Left ventricle myocardium superior (tissue), 1 donor: ENCODE measurements at places on chromosomes 4 and X. TPM values are rescaled to one million over a fixed set of nuclear protein-coding genes. Genes with fewer than 3 reads are reported as not detected.

Gene ATP10D
- 7.7 TPM for total RNA-seq

Gene MAP3K15
- not detected for total RNA-seq

Gene ARL9
- total RNA-seq = not detected

Gene SLC34A2
- total RNA-seq = 0.07 TPM

Gene CFI
- 11.6 TPM for total RNA-seq

Gene TRPC3
- total RNA-seq = 0.25 TPM

Gene TRIM61
- total RNA-seq = 2.4 TPM

Gene WAS
- total RNA-seq = 2.6 TPM

Gene SOD3
- 69.8 TPM for total RNA-seq

Gene ASB9
- 0.55 TPM for total RNA-seq

Gene SPANXN3
- not detected for total RNA-seq

Gene XG
- 0.32 TPM for total RNA-seq

Gene TCEAL9
- 18.4 TPM for total RNA-seq

Gene CRMP1
- total RNA-seq = 1.3 TPM

Gene PLRG1
- 37.0 TPM for total RNA-seq

Gene AFP
- total RNA-seq = not detected

Gene GAGE2A
- not detected for total RNA-seq

Gene P2RY4
- not detected for total RNA-seq

Gene GAGE12J
- total RNA-seq = not detected

Gene VMA21
- 21.9 TPM for total RNA-seq

Gene CXorf49
- total RNA-seq = not detected

Gene EDNRA
- 6.1 TPM for total RNA-seq

Gene NWD2
- not detected for total RNA-seq

Gene RHOXF2
- not detected for total RNA-seq

Gene ASB12
- total RNA-seq = 3.0 TPM

Gene ADH1C
- total RNA-seq = 7.6 TPM

Gene VSIG1
- not detected for total RNA-seq

Gene TBX22
- not detected for total RNA-seq

Gene CLGN
- 91.1 TPM for total RNA-seq

Gene MAOB
- 126 TPM for total RNA-seq

Gene TEX13C
- total RNA-seq = not detected

Gene ARSD
- 4.6 TPM for total RNA-seq

Gene NAA11
- total RNA-seq = not detected

Gene LONRF3
- 4.2 TPM for total RNA-seq

Gene RNF113A
- 10.2 TPM for total RNA-seq

Gene DUX4
- not detected for total RNA-seq

Gene RAB41
- total RNA-seq = not detected

Gene CCDC158
- 0.59 TPM for total RNA-seq
